ENCODE measurements at places on chromosomes 5 and 9.

DNA sequence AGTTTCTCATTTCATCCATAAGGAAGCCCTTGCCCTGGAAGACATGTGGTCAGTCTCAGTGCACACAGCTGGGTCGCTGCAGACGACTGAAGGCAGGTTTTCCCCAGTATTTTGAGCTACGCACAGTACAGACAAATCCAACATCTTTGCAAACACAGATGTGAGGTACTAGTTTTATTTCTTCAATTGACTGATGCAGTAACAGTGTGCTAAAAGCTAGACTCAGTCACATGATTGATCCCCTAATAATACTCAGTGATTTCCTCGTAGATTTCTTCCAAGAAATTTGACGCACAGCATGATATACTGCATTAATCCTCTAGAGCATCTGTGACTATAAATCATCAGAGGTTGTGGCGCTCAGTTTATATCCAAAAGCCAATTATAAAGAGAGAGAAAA lies 346.1 kb downstream of the DIRAS2 start:
- DNase-seq, result no peak

DNA sequence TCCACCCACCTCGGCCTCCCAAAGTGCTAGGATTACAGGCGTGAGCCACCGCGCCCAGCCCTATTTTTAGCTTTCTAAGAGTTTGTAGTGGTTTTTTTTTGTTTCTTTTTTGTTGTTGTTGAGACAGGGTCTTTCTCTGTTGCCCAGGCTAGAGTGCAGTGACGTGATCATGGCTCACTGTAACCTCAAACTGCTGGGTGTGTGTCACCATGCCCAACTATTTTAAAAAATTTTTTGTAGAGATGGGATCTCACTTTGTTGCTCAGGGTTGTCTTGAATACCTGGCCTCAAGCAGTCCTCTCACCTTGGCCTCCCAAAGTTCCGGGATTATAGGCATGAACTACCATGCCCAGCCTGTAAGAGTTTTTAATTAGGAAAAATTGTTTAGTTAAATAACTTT lies 145.3 kb upstream of the SH3GL2 start:
- DNase-seq, result no peak

- no peak for DNase-seq
Measured at GRCh38 chr5:53425687-53426511, 54.5 kb upstream of the FST start.

DNA sequence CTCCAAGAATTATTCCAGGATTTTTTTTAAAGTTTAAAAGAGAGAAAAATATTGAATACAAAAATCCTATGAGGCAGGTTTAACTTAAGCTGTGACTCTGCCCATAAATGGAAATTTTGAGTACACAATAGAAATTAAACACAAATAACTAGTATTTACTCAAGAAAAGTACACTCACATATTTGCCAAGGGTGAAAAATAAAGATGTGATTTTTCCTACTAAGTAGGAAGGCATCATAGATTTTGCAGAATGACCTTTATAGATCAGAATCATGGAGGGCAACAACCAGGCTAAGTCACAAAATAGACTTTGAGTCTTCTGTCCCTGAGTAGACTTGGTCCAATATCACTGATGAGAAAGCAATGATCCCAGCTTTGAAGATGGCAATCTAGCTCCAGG lies 102.7 kb upstream of the SLC12A2 start:
- no peak for DNase-seq
